ENCODE measurements at places on chromosomes 11 and 22. TPM values are rescaled to one million over a fixed set of nuclear protein-coding genes. Genes with fewer than 3 reads are reported as not detected.

COMMD9 gene
- total RNA-seq = 25.7 TPM

OR4D5 gene
- not detected for total RNA-seq

C22orf42 gene
- total RNA-seq = not detected

OR8D1 gene
- not detected for total RNA-seq

CDPF1 gene
- total RNA-seq = 14.9 TPM

PRODH gene
- total RNA-seq = 0.76 TPM

APOA1 gene
- total RNA-seq = not detected

SCUBE1 gene
- not detected for total RNA-seq

BDNF gene
- total RNA-seq = not detected

MYBPC3 gene
- not detected for total RNA-seq

RIMBP3B gene
- total RNA-seq = not detected

KCNE3 gene
- total RNA-seq = not detected

PHLDA2 gene
- 12.3 TPM for total RNA-seq

LMNTD2 gene
- total RNA-seq = 3.1 TPM

CCDC116 gene
- total RNA-seq = 0.22 TPM

SLC22A25 gene
- total RNA-seq = not detected

APOL5 gene
- total RNA-seq = not detected

TPBGL gene
- 0.14 TPM for total RNA-seq

CENATAC gene
- 44.5 TPM for total RNA-seq

TMPRSS6 gene
- 26.8 TPM for total RNA-seq

EFCAB6 gene
- total RNA-seq = 0.70 TPM

ZP1 gene
- not detected for total RNA-seq

DDT gene
- total RNA-seq = 89.4 TPM

ADORA2A gene
- 34.6 TPM for total RNA-seq

CLNS1A gene
- total RNA-seq = 162 TPM

IFITM10 gene
- total RNA-seq = 0.91 TPM

VSTM5 gene
- total RNA-seq = not detected

LARGE1 gene
- total RNA-seq = 0.82 TPM

CABP4 gene
- total RNA-seq = 10.4 TPM

LDHA gene
- 629 TPM for total RNA-seq

P2RX3 gene
- not detected for total RNA-seq

MAPK8IP2 gene
- 0.60 TPM for total RNA-seq

CD44 gene
- 504 TPM for total RNA-seq

RTCB gene
- 106 TPM for total RNA-seq

APOA4 gene
- not detected for total RNA-seq

MYO7A gene
- 0.29 TPM for total RNA-seq

CHRM1 gene
- not detected for total RNA-seq

RASL10A gene
- 0.84 TPM for total RNA-seq

KRTAP5-2 gene
- total RNA-seq = not detected

EMSY gene
- 27.8 TPM for total RNA-seq

CAPN1 gene
- total RNA-seq = 114 TPM

SLC22A12 gene
- not detected for total RNA-seq

SLC5A4 gene
- not detected for total RNA-seq

BRSK2 gene
- total RNA-seq = 0.84 TPM

FAM111A gene
- 140 TPM for total RNA-seq

ADM gene
- total RNA-seq = 2.0 TPM

SPCS2 gene
- 160 TPM for total RNA-seq

Data from activated T-cell treated with anti-CD3 and anti-CD28 coated beads, Interleukin-2, amount 50 U/mL, for 72 hours (primary cell).